MG63 (cell line): ENCODE measurements at places on chromosomes 13 and 19.

- DNase-seq = no peak
These were observed 54.9 kb upstream of the SACS start for GRCh38 chr13:23488442-23488841.

- peak; percentile 37 for DNase-seq
These were observed 5.8 kb upstream of the JUNB start for GRCh38 chr19:12785431-12786031.

GRCh38 chr13:113307491-113307890 is 10.5 kb downstream of the LAMP1 start:
- no peak for DNase-seq

GRCh38 chr13:44930963-44931623 is 58.2 kb downstream of the NUFIP1 start:
- DNase-seq = no peak

GRCh38 chr19:29711584-29712132 is 3.4 kb downstream of the C19orf12 start:
- DNase-seq = no peak

DNA sequence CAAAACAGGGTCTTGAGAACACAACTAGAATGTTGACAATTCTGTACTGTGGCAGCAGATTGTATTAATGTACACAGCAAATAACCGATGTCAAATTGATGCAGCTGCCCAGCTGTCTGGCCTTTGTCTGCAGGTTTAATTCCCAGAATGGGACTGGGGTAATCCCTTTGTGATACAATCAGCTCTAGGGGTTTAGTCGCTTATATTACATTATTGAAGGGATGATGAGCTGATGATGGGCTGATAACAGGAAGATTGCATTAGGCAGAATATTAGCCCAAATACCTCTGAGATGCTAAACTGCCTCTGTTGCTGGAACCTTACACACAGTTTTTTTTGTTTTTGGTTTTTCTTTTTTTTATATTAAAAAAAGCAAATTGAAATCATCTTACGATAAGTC is 265.0 kb downstream of the RBM26 start:
- DNase-seq = no peak

- DNase-seq = no peak
These were observed 290.2 kb downstream of the ZNF536 start for GRCh38 chr19:30662211-30662861.

- peak; percentile 10 for DNase-seq
These were observed 423.4 kb downstream of the ITGBL1 start for GRCh38 chr13:101875717-101876393.

GRCh38 chr19:18860302-18860700 is 28.5 kb downstream of the UPF1 start:
- no peak for DNase-seq

DNA sequence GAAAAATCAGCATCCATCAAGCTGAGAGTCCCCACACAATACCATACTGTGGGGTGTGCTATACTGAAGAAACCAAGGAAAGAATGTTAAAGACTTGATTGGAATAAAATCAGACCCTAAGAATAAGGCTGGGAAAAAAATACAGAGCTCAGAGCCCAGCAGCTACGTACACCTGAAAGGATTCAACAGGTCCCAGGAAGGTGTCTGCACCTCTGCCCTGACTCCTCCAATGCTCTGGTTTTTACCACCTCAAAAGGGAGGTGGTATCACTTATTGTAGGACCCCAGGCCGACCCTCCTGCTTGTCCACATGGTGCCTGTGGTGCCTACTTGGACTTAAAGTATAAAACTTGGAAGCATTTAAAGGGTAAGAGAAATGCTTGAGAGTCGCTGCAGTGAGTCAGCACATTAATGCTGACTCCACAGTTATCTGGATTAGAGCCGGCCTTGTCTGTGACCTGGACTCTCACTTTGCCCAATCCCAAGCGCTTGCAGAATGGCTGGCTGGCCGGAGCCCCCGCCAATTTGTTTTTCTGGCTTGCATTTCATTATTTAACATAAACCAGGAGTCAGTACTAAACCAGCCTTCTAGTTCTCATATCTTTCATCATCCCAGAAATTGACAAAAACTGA is 110.1 kb downstream of the FGF14 start:
- DNase-seq = peak; percentile 54

DNA sequence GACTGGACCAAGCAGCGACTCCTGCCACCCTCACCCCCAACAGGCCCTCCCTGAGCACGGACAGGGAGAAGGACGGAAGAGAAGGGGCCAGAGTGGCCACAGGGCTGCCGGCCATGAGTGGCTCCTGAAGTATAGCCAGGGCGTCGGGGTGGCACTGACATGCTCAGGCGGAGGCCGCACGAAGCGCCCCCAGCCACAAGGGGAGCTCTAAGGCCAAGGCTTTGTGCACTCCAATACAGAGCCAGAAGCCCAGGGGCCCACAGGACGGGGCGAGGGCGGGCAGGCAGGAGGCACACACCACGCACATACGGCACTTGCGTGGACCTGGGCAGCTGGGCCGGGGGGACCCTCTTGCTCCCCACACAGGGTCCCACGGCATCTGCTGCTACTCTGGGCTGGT is 52.0 kb downstream of the KLF2 start:
- DNase-seq = peak; percentile 27

- DNase-seq = no peak
These were observed 31.4 kb downstream of the DNAJC3 start for GRCh38 chr13:95708391-95708774.

- peak; percentile 80 for DNase-seq
These were observed 171.4 kb downstream of the OXGR1 start for GRCh38 chr13:96822895-96823294.

DNA sequence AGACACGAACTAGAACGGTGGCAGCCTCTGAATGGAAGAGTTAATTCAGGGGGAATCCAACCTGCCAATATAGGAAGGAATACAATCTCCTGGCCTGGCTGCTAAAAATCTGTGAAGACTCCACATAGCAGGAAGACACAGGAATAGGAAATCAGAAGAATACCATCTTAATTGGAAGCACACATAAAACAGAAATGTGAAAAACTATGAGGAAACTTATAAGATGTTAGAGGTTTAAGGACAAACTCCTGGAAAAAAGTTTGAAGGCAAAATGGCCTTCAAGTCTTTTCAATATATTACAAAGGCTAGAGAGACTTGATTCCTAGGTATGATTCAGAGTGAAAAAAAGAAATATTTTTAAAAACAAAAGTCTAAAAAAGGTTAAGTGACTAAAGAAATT is 78.1 kb upstream of the FBXL3 start:
- no peak for DNase-seq

GRCh38 chr19:51382004-51382403 is 5.8 kb downstream of the LIM2 start:
- DNase-seq = no peak

GRCh38 chr19:944171-944567 is 18.3 kb downstream of the ARID3A start:
- no peak for DNase-seq

- DNase-seq = no peak
These were observed 572.0 kb downstream of the IRS2 start for GRCh38 chr13:109214393-109214792.

DNA sequence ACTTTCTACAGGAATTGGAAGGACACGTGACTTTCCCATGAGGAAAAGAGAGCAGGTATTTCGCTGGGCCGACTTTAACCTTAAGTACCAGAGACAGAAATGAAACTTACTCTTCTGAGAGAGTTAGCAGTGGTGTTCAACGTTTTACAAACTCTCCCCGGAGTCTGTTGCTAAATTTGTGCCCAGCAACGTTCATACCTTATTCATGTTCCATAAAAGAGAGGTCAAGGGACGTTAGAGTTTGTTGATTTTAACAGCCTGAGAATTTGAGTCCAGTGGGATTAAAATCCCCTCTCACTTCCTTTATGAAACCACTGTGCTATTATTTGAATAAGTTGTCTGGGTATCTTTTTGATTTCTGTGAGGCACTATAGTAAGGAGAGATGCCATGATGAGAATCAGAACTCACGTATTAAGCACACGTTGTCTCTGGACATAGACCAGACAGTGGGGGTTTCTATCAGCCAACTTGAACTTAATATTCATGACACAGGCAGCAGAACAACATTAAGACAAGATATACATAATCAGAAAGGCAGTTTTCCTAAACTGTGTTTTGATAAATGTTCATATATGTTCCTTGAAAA is 33.4 kb downstream of the SPRY2 start:
- DNase-seq = no peak

- peak; percentile 59 for DNase-seq
These were observed 41.7 kb upstream of the CEACAM20 start for GRCh38 chr19:44570984-44571684.

- peak; percentile 72 for DNase-seq
These were observed 2.6 kb upstream of the MCEMP1 start for GRCh38 chr19:7674010-7675005.

DNA sequence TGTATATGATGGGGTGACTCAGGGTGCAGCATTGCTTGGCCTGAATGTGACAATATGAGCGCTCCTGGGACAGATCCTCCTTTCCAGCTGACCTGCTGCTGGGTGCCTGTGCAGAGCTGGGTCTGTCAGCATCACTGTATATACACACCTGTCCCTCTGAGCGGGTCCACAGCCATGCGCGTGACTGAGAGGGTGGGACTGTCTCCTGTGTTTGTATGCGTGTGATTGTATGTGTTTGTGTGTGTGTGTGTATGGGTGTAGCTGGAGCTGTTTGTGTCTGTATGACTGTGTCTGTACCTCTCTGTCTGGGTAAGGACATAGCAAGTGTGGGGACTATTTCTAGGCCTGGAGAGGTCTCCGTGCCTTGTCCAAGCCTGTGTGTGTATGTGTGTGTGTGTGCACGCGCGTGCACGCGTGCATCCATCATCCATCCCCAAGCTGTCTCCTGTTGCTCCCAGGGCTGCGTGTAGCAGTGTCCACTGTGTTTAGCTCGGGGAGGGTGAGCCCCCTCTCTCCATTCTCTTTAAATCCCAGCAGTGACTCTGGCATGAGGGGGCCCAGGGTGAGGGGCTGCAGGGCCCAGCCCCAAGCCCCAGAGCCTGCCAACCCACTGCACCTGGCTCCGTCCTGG is 8.3 kb downstream of the IGLON5 start:
- DNase-seq = no peak

GRCh38 chr19:8988204-8988603 is 22.0 kb downstream of the MUC16 start:
- DNase-seq = no peak

- DNase-seq = no peak
These were observed 312.1 kb upstream of the PCDH20 start for GRCh38 chr13:61727767-61728166.

DNA sequence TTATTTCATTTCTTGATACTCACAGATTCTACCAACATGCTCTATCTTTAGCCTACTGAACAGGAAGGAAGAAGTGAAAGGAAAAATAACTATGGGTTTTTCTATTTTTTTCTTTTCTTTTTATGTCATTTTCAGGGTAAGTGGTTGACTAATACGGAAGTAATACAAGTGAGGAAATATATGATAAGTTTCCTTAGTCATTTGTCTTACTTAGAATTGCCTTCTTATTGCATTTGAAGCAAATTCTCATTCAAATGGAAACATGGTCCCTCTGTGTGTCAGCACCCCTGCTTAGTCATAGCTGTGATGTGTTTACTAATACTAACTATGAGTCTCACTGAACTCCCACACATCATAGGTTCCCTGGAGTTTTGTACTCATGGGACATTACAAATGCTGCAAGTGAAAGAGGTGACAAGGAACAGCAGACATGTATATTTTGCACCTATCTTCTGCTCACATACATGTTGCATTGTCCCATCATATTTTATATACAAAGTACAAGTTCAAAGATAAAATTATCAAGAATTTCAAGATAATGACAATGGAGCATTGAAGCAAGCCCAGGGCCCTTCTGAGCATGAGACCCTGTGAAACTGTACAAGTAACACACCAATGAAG is 60.1 kb downstream of the DCT start:
- DNase-seq = peak; percentile 27

DNA sequence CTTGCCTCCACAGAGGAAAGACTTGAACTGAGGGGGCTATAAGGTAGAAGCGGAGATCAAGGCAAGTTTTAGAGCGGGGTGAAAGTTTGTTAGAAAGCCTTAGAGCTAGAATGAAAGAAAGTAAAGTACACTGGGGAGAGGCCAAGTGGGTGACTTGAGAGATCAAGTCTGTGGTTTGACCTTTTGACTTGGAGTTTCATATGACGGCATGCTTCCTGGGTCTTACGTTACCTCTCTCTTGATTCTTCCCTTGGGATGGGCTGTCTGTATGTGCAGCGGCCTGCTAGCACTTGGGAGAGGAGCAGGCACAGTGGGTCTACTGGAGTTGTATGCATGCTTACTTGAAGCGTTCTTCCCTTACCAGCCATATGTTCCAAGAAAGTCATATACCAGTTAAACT is 1768.5 kb downstream of the PCDH9 start:
- no peak for DNase-seq

DNA sequence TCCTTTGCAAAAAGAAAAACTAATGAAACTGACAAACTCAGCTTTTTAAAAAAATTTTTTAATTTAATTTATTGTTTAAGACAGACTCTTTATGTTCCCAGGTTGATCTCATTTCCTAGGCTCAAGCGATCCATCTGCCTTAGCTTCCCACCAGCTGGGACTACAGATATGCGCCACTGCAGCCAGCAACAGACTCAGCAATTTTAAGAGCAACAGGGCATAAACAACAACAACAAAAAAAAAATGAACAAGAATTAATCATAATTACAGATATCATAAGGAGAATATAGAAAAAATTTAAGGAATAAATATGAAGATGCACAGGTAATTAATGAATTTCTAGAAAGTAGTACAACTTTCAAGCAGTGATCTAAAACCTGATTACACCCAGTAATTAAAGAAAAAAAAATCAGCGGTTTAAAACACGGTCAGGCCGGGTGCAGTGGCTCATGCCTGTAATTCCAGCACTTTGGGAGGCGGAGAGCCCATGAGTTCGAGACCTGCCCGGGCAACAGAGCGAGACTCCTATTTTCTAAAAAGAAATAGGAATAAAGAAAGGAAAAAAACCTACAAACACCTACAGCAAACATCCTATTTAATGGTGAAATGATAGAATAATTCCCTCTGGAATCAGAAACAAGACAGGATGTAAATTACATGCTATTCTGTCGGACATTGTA is 1.4 kb downstream of the ZNF699 start:
- no peak for DNase-seq

GRCh38 chr13:45356966-45357672 is 16.1 kb upstream of the TPT1 start:
- DNase-seq = no peak

- peak; percentile 35 for DNase-seq
These were observed 46.4 kb upstream of the SHKBP1 start for GRCh38 chr19:40530091-40530901.

GRCh38 chr13:98794498-98794897 is 42.0 kb upstream of the SLC15A1 start:
- DNase-seq = no peak
